Activated CD4-positive, CD25-positive, alpha-beta regulatory T cell (primary cell): ENCODE measurements at places on chromosomes 5 and 9.

- DNase-seq = no peak
Observed at GRCh38 chr5:124056991-124057723, 545.2 kb downstream of the CSNK1G3 start.

GRCh38 chr9:2291980-2292704, 277.0 kb downstream of the SMARCA2 start:
- no peak for DNase-seq

DNA sequence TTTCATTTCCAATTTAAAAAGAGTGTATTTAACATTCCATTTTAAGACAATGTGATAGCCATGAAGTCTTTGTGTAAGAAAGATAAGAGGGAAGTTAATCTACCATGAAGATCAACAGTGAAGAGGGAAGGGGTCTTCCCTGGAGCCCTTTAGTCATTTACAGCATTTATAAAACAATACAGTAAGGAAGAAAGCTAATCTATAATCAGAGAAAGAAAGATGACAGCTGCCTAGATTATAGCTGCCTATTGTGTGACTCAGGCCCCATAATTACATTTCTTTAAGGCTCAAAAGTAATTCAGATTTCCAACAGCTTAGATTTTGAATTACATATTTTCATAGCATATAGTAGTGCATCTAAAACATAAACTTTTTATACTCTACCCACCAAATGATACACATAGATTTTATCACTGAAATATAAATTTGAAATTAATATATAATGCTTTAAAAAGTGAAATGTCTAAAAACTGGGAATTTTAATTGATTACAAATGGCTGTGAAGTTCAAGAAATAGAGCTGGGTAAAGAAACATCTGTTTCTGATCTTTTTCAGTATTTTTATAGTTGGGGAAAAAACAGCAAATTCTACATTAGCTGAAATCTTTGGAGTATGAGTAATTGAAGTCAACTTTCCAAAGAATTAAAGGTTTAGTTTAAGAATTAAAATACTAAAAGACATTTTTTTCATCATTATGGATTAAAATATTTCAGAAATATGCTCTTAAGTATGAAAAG, 89.6 kb downstream of the RIC1 start:
- no peak for DNase-seq

- no peak for DNase-seq
Observed at GRCh38 chr5:131720714-131721113, 76.1 kb downstream of the FNIP1 start.

DNA sequence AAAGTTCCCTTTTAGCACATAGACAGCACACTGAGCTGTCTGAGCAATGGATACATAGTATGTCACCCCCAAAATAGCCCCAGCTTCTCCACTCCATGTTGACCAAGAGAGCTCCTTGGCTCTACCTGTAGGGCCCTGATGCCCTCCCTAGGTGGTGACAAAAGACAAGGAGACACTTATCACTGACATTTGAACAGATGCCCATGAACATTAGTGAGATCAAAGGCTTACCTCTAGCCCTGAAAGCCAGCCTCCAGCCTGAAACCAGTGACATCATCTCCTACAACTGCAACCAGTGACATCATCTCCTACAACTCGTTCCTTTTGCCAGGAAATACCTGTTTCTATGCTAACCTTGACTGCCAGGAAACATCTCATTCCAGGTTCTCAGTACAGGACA, 122.7 kb downstream of the FSTL4 start:
- DNase-seq = no peak

DNA sequence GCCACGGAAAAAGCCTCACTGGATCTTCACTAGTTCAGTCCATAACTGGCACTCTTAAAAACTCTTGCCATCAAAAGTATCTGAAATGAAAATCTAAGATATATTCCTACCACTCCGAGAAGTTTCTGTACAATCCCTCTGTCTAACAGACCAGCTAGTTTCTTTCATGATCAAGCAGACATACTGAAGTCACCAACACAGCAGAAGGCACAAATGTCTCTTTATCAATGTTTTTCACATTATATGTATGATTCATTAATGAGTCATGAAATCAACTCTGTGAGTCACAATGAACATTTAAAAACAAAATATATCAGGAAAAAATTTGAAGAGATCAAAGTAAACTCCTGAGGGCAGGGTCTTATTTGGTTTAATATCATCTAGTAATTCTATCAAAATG, 50.8 kb downstream of the F2R start:
- no peak for DNase-seq

DNA sequence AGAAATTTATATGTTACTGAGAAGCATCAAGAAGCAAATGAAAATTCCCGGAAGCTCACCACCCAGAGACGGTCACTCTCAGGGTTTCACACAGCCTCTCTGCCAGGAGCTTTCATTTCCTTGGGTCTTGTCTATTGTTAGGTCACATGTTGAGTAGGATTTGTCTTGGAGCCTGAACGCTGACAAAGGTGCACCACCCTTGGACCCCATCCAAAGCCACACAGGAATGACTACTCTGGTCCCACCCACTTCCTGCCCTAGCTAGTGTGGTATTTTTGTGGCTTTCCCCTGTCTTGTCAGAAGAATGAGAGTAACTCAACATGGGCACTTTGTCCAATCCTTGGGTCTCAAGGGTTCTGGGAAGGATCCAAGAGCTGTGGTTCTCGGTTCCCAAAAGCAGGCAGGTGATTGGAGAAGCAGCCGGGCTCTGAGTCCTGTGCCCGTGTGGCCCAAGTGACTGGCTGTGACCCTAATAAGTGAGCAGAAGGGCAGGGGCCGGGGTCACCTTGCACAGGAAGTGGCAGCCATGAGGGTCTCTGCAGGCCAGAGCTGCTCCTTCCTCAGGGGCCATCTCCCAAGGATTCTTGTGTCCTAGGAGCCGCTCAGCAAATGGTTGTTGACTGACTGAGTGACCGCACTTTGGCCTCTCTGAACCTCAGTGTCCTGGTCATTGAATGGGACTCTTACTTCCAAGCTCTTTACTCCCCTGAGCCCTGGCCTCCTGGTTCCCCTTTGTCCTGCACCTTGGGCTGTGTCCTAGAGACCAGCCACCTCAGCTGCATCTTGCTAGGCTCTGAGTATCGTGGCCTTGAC, 6.9 kb downstream of the FGD3 start:
- DNase-seq = peak; percentile 50

- peak; percentile 78 for DNase-seq
Observed at GRCh38 chr9:94259077-94259862, at the start of gene ZNF169. Gene ZNF169, plus strand, starts transcription at chr9:94259298. Its CDS starts 19,515 bp downstream, at chr9:94278813.

DNA sequence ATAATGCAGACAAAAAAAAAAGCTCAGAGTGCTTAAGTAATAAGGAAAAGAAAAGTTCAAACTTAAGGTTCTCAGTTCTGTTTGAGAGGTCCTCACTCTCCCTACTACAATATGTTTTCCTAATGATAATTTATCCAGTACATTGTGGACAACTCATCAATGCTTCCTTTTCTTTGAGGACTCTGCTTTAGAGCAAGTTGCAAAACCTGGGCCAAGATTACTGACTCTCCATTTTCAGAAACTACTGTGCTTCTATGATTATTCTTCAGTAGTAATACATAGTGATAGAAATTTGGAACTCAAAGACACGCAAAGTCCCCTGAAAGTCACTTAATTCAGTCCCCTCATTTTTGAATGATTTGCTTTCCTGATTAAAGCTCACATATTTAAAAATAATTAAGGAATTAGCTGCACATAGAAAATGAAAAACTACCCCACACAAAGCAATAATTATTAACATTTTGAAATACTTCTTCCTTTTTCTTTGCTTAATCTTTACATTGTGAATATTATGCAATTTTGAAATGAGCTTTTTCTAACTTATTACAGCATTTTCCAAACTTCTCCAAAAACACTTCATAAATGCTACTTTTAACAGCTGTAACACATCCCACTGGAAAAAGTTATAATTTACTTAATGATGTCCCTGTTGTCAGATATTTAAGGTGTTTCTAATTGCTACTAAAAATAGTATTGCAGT, 11.2 kb downstream of the CDKN2A start:
- DNase-seq = no peak

DNA sequence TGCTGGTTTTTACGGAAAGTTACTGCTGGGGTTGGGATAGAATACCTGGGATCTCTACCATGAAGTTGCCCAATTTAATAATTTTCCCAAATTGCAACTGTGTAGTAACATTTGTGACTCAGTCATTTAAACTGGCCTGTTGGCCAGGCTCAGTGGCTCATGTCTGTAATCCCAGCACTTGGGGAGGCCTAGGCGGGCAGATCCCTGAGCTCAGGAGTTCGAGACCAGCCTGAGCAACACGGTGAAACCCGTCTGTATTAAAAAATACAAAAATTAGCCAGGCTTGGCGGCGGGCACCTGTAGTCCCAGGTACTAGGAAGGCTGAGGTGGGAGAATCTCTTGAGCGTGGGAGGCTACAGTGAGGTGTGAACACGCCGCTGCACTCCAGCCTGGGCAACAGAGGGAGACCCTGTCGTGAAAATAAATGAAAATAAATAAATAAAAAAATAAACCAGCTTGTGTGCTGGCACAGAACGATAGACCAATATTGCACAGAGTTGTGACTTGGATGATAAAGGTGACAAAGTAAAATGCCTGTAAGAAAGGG, 160.7 kb upstream of the ZNF608 start:
- no peak for DNase-seq

DNA sequence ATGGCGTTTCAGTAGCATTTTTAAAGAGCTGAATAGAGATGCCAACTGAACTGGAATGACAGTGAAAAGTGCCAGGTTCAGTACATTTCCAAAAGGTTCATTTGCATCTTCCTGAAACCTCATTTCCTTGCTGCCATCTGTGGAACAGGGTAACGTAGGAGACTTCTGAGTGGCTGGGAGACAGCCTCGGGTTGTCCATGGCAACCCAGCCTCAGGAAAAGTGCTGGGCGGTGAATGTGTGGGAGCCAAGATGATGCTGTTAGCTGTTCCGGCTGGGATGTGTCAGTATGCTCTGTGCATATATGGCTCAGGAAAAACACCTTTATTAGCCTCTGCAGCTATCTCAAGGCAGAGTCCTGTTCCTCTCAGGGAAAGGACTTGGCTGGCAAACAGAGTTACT, 87.5 kb downstream of the KLHL3 start:
- DNase-seq = no peak

- DNase-seq = no peak
Observed at GRCh38 chr5:122332599-122333555, 20.8 kb downstream of the SNCAIP start.

DNA sequence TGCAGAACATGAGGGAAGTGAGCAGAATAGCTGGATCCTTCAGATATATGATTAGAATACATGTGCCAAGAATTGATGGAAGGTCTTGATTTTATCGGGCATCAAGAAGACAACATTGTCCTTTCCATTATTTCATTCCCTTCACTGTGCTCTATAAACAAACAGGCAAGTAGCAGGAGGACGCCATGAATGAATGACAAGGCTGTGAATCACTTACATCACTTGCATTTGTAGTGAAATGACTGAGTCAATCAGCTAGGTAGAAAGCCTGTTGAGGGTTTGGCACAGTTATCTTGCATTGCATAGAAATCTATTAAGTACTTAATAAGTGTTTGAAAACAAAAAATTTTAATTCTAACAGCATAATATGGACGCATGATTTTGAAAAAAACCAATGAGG, 548.8 kb upstream of the IZUMO3 start:
- no peak for DNase-seq

DNA sequence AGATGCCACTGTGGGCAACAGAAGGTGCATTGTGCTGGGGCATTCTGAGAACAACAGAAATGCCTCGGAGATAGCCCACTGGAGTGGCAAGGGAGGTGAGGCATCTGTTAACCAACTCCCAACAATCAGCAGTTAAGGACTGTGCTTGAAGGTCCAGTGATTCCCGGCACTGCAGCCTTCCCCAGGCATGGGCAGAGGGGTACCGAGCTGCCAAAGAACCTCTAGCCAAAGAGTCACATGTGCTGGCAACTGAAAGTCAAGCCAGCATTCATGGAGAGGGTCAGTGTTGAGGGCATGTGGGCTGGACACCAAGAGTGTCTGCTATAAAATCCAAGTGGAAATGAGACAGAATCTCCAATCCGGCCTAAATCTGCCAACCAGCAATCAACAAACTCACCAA, 149.6 kb downstream of the ASTN2 start:
- no peak for DNase-seq

DNA sequence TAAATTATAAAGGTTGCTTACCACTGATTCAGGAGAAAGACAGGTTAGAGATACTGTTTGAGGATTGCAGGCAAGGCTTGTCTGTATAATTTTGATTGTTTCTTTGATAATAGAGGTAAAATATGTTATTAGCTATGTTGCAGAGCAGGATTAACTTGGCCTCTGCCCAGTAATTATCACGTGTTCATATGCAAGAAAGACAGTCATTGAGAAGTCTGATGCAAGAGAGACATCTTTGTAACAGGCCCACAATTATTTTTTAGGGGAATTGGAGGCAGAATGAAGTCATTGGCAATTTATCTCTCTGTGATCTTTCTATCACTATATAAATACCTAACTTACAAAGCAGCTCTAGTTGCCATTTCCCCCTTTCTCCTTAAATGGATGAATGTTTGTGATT, 46.0 kb downstream of the SLC44A1 start:
- DNase-seq = no peak

DNA sequence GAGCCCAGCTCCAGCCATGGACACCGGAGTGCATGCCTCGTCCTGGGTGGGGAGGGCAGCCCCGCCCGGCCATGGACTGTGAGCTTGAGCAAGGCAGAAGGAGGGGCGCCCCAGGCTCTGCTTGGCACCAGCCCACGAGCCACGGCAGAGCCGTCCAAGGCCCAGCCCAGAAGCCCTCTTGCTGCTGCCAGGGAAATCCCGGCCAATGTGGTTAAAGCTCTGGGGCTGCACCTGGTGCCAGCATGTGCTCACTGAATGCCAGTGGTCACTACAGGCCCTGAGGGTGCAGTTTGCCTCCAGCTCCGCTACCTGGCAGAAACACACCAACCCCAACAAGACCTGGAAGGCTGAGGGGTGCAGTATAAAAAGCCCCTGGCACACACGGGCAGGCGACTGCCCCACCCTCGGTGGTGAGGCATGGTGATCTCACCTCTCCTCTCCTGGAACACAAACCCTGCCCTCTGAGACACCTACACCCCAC, 11.8 kb downstream of the BRD3 start:
- no peak for DNase-seq

DNA sequence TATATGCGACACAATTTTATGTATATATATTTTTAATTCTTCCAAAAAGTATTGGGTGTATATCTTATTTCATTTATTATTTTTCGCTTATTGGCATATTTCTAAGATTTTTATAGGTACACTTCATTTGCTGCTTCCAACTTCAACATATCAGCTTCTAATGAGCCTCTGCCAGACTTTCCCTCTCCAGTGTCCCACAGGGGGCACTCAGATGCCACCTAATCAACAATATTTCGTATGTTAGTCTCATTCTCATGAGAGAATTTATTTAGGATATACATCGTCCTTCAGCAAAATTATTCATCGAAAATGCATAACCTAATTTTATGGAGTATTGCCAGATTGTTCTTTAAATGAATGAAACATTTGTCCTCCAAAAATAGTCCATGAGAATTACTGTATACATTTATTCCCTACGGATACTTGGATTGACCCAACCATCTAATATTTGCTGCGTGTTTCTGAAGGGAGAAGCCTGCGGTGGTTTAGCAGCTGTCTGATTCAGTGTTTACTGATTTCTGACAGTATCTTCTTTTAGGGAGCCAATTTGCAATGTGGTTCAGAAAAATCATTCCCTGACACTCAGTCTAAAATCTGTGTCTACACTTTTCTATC, 100.6 kb upstream of the SELENOP start:
- DNase-seq = peak; percentile 18
